Spinal cord (tissue), 10 donors: ENCODE measurements at places on chromosomes 1 and 21. TPM values are rescaled to one million over a fixed set of nuclear protein-coding genes. Genes with fewer than 3 reads are reported as not detected.

The FABP3 gene
- total RNA-seq: 82.1 TPM

The MFAP2 gene
- total RNA-seq: 18.1 TPM

The HMGN1 gene
- total RNA-seq: 134 TPM

The IL20 gene
- total RNA-seq: not detected

The ERG gene
- total RNA-seq: 19.6 TPM

The TAL1 gene
- 5.6 TPM for total RNA-seq

The CD5L gene
- total RNA-seq: 0.11 TPM

The DENND1B gene
- 44.6 TPM for total RNA-seq

The OPTC gene
- total RNA-seq: not detected

The RIMKLA gene
- total RNA-seq: 3.9 TPM

The SLC45A1 gene
- 3.3 TPM for total RNA-seq

The LAPTM5 gene
- total RNA-seq: 13.8 TPM

The FAM163A gene
- total RNA-seq: 1.9 TPM

The CAPN8 gene
- total RNA-seq: 0.10 TPM

The UTS2 gene
- total RNA-seq: 3.6 TPM

The PARK7 gene
- total RNA-seq: 322 TPM

The RPTN gene
- total RNA-seq: not detected

The UBASH3A gene
- 0.06 TPM for total RNA-seq

The AGRN gene
- total RNA-seq: 75.7 TPM

The S100B gene
- total RNA-seq: 258 TPM
